ENCODE measurements at places on chromosomes 11 and 22. TPM values are rescaled to one million over a fixed set of nuclear protein-coding genes. Genes with fewer than 3 reads are reported as not detected.

FOLR1 gene
- total RNA-seq, result not detected

OR51A7 gene
- not detected for total RNA-seq

CNGA4 gene
- 0.18 TPM for total RNA-seq

MS4A15 gene
- not detected for total RNA-seq

OR10A2 gene
- not detected for total RNA-seq

ASPHD2 gene
- total RNA-seq, result 1.3 TPM

TRIM77 gene
- not detected for total RNA-seq

GRAP2 gene
- not detected for total RNA-seq

RAB39A gene
- total RNA-seq, result 0.67 TPM

EFCAB6 gene
- total RNA-seq, result 0.35 TPM

FAM227A gene
- total RNA-seq, result 0.50 TPM

APOBEC3H gene
- 0.38 TPM for total RNA-seq

MORC2 gene
- 15.4 TPM for total RNA-seq

C11orf91 gene
- 0.50 TPM for total RNA-seq

ZNF214 gene
- 0.83 TPM for total RNA-seq

RBM4 gene
- 132 TPM for total RNA-seq

CFAP68 gene
- total RNA-seq, result 29.9 TPM

SHISAL1 gene
- 7.4 TPM for total RNA-seq

KCNJ11 gene
- total RNA-seq, result 0.16 TPM

KCNJ5 gene
- total RNA-seq, result 0.08 TPM

GLB1L3 gene
- total RNA-seq, result not detected

CARD18 gene
- total RNA-seq, result not detected

PAX6 gene
- total RNA-seq, result 2.0 TPM

ZP1 gene
- total RNA-seq, result 0.11 TPM

PDE2A gene
- 1.2 TPM for total RNA-seq

KBTBD3 gene
- 2.4 TPM for total RNA-seq

PHF21B gene
- 0.89 TPM for total RNA-seq

ZNF70 gene
- total RNA-seq, result 1.2 TPM

ZFTA gene
- total RNA-seq, result 6.3 TPM
